ENCODE measurements at places on chromosomes 3 and 15.

GRCh38 chr3:159637883-159638542, 350.6 kb upstream of the IL12A start:
- no peak for DNase-seq

GRCh38 chr3:57545636-57546268, 1.6 kb upstream of the DNAH12 start:
- no peak for DNase-seq

DNA sequence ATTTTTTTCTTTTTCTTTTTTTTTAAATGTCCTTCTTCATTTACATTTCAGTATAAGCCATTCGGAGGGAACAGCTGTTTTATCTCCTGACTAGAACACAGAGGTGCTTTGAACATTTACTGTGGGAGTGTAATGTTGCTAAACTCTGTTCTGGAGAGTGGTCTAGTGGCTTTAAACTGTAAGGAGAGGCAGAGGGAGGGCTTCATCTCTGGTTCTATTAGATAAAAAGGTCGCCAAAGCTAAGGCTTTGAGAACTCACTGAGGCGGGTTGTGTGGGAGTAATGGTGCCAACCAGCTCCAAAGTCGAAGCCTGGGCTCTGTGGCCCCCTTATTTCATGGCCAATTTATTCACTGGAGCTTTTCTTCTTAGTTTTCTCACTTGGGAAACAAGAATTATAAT, 133.2 kb downstream of the ANXA2 start:
- DNase-seq, result no peak

GRCh38 chr15:70566047-70566835, 197.1 kb downstream of the UACA start:
- peak; percentile 84 for DNase-seq

- DNase-seq, result no peak
Measured at GRCh38 chr3:70531838-70532489, 219.5 kb upstream of the MDFIC2 start.

GRCh38 chr3:153066983-153067382, 95.0 kb upstream of the RAP2B start:
- no peak for DNase-seq

GRCh38 chr15:41476416-41477048, 17.1 kb upstream of the ITPKA start:
- no peak for DNase-seq

DNA sequence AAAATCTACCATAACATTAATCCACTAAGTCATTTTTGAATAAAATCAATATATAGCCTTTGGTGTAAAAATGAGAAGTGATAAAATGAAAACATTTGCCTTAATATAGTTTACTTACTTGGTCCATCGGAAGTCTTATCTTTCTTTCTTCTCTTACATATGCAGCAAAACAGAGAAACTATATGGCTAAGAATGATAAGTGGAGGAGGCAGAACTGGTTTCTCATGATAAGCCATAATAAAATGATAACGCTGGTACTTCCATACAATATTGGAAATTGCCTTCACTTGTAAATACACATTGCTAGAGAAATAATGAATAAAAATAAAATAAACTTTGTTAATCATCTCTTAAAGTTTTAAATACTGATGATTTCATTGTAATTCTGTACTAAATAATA, 47.8 kb upstream of the USP50 start:
- no peak for DNase-seq

GRCh38 chr15:58555162-58556027, 123.6 kb downstream of the LIPC start:
- peak; percentile 32 for DNase-seq

- no peak for DNase-seq
Measured at GRCh38 chr15:71250936-71251583, 135.8 kb downstream of the THSD4 start.

- peak; percentile 94 for DNase-seq
Measured at GRCh38 chr15:78937132-78937739, 7.6 kb downstream of the CTSH start.

- DNase-seq, result no peak
Measured at GRCh38 chr3:55313666-55314065, 173.4 kb downstream of the WNT5A start.

DNA sequence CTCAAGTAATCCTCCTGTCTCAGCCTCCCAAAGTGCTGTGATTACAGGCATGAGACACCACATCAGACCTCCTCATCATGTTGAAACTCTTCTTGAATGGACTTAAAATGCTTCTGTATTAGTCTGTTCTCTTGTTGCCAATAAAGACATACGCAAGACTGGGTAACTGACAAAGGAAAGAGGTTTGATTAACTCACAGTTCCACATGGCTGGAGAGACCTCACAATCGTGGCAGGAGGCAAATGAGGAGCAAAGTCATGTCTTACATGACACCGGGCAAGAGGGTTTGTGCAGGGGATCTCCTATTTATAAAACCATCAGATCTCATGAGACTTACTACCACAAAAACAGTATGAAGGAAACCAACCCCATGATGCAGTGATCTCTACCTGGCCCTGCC, 113.5 kb downstream of the CNTN4 start:
- no peak for DNase-seq

DNA sequence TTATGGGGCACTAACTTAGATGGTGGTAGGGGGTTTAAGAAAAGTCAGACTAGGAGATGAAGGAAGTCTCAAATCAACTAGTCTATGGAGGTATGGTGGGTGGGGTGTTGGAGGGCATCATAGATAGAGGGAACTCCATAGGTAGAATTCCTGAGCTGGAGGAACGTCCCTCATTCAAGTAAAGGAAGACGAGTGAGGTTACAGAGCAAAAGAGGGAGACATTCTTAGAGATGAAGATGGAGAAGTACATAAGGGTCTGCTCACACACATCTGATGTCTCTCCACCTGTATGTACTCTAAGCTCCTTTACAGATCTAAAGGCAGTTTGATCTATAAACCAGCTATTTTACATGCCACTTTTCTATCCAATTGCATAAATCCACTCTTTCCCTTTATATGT, 1.4 kb downstream of the PLSCR1 start:
- DNase-seq, result no peak

All from KBM-7 (cell line).